ENCODE measurements at places on chromosomes 12 and 14.

GRCh38 chr14:24224618-24225071 is 7.5 kb downstream of the NEDD8 start:
- no peak for DNase-seq

- DNase-seq = no peak
Measured at GRCh38 chr12:104632724-104633201, 176.0 kb downstream of the CHST11 start.

DNA sequence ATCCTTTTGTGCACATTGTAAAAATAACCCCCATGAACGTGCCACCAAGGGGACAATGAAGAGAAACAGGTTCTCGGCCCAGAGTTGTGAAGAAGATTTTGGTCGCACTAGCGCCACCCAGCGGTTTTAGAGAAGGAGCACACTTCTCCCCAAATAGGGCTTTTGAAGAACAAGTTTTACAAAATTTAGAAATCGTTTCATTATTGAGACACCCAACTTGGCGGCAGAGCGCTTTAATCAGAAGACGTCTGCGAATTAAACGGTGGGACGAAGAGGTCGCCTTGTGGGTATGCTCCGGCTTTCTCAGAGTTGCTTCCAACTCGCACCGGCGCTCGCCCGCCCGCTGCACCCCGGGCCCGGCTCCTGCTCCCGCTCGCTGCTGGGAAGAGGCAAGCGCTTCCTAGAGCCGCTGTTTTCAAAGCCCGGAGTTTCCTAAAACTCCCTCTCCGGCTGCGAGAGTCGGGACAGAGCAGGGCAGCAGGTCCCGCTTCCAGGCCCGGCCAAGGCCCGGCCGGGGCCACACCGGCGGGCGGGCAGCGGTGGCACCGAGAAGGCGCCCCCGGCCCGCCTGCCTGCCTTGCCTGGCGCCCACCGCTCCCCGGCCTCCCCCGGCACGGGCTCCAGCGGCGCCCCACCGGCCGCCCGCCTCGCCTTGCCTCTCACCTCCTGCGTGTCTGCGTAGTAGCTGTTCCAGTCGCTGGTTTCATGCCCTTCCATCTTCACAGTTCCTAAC is 645 bp downstream of the FOXA1 start:
- peak; percentile 77 for DNase-seq

DNA sequence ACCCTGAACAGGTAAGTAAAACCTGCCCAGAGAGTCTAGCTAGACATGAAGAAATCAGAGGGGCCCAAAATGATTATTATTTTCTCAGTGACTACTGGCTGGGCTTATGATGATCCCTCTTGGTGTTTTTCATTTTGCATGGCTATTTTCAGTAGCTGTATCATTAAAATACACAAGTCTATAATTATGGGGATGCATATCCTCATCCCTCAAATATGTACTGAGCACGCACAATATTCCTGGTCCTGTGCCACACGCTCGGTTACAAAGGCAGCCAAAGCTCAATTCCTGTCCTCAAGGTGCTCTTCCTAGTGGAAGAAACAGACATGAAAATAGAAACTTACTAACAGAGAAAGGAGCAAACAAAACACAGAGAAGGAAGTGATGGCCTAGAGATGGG is 180.0 kb downstream of the DAD1 start:
- DNase-seq = no peak

DNA sequence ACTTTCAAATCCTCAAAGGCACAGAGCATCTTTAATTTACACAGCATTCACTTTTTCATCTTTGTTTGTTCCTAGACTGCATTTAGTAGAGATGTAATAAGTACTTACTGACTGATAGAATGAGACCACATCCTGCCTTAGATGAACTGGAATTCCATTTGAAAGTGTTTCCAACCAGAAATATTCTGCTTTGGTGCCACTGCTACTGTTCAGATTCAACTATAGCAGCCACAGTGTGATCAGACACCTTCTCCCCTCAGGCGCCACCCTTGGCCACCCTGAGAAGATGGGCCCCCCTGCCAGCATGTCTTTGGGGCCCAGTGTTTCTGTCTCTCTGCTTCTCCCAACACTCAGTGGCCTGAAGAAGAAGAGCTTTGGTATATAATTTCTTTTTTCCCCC is 449.1 kb downstream of the RAD51B start:
- DNase-seq = no peak

GRCh38 chr12:56124133-56124532 is 3.9 kb upstream of the ESYT1 start:
- DNase-seq = no peak

DNA sequence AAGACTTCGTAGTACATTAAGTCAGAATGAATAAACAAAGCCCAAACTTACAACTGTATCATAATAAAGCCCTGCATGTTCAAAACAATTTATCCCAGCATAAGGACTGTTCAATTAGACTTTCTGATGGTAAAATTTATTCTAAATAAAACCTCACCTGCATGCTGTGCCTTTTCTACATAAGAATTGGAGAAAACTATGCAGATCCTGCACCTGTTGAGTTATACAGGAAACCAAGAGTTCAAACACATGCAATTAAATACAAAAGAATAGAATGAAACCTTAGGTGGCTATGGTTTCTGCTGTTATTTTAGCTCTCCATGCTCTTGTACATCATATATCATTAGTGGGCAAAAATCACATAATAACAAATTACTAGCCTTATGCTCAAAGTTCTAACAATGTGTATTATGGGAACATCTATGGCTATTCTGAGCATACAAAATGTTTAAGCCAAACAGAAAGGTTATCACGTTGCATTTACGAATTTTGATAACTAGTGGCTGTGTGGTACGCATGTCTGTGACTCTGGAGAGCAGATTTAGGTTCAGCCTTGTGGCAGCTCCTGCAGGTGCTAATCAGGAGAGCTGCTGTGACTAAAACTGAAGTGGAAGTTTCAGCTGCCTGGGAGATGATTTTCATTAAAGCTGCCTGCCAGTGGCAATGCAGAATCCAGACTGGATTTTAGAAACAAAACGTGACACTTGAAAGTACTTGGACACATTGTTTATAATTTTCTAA is 36.1 kb upstream of the LRFN5 start:
- DNase-seq = no peak

DNA sequence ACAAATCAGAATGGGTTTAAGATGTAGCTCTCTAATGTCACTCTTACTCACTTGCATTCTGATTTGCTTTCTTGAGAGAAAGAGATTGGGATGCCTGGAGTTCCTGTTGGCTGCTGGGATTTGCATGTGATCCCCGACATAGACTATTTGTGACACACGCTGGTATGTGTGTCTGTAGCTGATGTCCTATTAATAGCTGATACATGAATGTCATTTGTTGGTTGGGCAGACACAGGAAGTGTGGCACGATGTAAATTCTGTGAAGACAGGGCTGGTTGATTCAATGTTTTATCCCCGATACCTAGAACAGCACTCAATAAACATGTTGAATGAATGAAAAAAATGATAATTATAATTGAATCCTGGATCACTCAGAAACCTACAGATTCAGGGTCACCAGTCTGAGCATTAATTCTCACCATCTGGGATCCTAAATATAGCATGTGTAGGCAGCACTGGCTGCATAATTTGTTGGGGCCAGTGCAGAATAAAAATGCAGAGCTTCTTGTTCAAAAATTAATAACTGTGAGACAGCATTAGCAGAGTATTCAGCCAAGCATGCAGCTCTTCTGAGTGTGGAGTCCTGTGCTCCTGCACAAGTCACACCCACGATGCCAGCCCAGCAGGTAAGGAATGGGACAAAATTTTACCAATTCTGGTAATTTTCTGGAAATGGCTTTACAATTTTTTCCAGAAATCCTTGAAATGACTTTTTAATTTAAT is 35.5 kb upstream of the SOCS2 start:
- no peak for DNase-seq

- DNase-seq = no peak
Measured at GRCh38 chr12:51905471-51906429, 1.6 kb upstream of the ACVRL1 start.

DNA sequence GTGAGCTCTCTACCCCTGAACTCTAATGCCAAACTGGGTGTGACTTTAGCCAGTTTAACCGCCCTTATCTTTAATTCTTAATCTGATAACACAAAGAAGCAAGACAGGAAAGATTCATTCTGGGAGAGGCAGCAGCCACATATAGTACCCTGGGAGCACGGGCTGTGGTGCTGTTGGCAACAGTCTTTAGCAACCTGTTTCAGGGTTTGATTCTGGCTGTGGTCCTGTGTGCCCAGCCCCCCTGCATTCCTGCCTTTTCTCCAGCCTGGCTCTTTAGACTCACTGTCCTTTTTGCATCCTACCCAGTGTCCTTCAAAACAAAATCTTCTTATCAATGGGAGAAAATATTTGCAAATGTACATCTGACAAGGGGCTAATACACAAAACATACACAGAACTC is 275.2 kb downstream of the GXYLT1 start:
- no peak for DNase-seq

DNA sequence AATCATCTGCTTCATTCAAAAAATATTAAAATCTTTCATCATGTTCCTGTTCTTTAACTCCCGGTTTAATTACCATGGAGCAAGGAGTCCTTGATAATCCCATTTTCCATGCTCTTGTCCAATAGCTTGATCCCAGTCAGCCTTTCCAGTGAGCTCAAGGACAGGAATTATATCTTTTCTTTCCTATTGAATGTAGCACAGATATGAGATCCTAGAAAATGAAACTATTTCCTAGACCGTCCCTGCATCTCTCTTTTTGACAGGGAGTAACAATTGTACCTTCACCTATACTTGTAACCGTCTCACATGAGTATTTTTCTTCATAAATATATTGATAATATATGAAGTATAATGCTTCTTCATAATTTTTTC is 35.6 kb downstream of the PIK3C2G start:
- no peak for DNase-seq

DNA sequence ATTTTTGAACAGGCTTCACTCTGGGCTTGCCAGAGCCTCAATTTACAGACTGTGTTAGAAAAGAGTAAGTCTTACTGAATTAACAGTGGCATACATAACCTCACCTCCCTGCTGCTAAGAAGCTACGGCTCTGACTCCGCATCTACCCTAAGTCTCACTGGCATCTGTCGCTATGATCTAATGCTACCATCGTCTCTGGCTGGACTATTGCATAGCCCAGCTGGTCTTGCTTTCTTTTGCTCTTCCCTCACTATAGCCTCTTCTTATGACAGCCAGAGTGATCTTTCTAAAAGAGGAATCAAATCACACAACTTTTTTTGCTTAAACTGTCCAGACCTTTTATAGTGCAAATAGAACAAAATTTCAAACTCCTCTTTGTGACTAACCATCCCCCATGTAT is 81.1 kb downstream of the SLC24A4 start:
- DNase-seq = no peak

GRCh38 chr12:132324841-132325732 is 4.3 kb downstream of the GALNT9 start:
- no peak for DNase-seq

DNA sequence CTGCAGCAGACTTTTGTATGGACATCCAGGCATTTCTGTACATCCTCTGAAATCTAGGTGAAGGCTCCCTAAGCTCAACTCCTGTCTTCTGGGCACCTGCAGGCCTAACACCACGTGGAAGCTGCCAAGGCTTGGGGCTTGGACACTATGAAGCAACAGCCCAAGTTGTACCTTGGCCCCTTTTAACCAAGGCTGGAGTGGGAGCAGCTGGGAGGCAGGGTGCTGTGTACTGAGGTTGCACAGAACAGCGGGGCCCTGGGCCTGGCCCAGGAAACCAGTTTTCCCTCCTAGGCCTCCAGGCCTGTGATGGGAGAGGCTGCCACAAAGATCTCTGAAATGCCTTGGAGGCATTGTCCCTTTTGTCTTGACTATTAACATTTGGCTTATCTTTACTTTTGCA is 214.4 kb upstream of the LRIG3 start:
- no peak for DNase-seq

All from HTR-8/SVneo (cell line).